ENCODE measurements at places on chromosomes 5 and 9. TPM values are rescaled to one million over a fixed set of nuclear protein-coding genes. Genes with fewer than 3 reads are reported as not detected.
A peak's percentile ranks its signal among the peaks of the same experiment; 100 is the strongest.

The PPP2CA gene
- total RNA-seq: 164 TPM

The RNF180 gene
- not detected for total RNA-seq

The UAP1L1 gene
- 27.9 TPM for total RNA-seq

The KLHL9 gene
- total RNA-seq: 13.7 TPM

The HTR1A gene
- not detected for total RNA-seq

The TAF11L10 gene
- total RNA-seq: not detected

DNA sequence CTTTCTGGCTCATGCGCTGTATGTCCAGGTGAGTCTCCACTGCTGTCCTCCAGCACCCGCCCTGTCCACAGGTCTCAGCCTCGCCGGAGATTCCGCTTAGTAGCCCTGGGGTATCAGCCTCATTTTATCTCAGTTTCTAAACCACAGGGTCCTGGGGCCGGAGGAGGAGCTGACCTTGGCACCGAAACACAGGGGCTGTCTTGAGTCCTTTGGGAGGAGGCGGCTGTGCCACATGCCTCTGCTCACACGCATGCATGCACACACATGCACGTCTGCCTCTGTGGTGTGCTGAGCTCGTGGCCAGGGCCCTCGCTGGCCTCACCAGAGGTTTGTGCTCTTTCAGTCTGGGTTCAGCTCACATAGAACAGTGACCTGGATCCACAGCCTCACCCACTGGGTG is 23.3 kb downstream of the TRIP13 start:
- H3K4me3 ChIP-seq: no peak overlapping the region
- no peak overlapping the region for H3K27ac ChIP-seq
- peaks cover 36% of the 10 kb centered on the region for H3K36me3 ChIP-seq
- no peak for ATAC-seq
- no peaks in the 10 kb centered on the region for H3K27me3 ChIP-seq
- peaks cover 13% of the 10 kb centered on the region for H3K4me1 ChIP-seq

DNA sequence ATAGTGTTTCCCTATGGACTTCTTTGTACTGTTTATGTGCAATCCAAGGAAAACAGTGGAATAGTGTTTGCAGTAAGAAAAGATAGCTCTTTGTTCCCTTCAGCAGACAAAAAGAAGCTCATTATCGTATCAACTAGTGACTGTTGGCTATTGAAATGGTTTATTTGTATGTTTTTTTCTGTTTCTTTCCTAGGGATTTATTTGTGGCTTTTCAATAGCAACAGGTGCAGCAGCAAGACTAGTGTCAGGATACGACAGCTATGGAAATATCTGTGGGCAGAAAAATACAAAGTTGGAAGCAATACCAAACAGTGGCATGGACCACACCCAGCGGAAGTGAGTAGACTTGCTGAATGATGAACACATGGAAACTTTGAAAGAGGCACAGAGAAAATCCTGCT is 65.1 kb downstream of the SLC44A1 start:
- no peak for ATAC-seq
- H3K27me3 ChIP-seq: no peaks in the 10 kb centered on the region
- no peak overlapping the region for H3K4me3 ChIP-seq
- H3K36me3 ChIP-seq: peaks cover 6% of the 10 kb centered on the region
- no peaks in the 10 kb centered on the region for H3K4me1 ChIP-seq

DNA sequence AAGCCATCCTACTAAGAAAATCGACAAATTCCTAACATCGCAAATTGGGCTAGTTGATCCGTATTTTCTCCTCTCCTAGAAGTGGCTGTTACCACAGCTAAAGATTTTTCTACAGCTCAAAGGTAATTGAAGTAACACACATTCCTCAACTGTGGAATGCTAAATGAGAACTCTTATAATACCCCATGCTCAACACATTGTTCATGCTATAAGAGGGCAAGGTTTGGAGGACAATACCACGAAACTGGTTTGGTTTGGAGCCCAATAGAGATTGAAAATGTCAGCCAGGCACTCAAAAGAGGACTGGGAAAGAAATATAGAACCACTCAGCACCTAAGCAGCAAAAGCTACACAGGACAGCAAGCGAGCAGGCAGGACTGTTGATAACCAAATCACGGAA is 10.1 kb downstream of the TXN start:
- no peaks in the 10 kb centered on the region for H3K27me3 ChIP-seq
- no peak overlapping the region for H3K4me3 ChIP-seq
- ATAC-seq: no peak
- no peaks in the 10 kb centered on the region for H3K36me3 ChIP-seq
- H3K27ac ChIP-seq: no peak overlapping the region

- peaks cover 47% of the 10 kb centered on the region for H3K27me3 ChIP-seq
- ATAC-seq: peak; percentile 38
- peak within 1 kb of the TSS; percentile 56 for H3K4me3 ChIP-seq
These were observed at the start of gene IGFBPL1 for GRCh38 chr9:38423973-38424843. IGFBPL1 (minus strand) TSS chr9:38424454; CDS start chr9:38424424, 30 bp downstream.

- no peak overlapping the region for H3K4me3 ChIP-seq
- peak; percentile 31 for ATAC-seq
- H3K27ac ChIP-seq: no peak overlapping the region
- H3K27me3 ChIP-seq: no peaks in the 10 kb centered on the region
- H3K36me3 ChIP-seq: no peaks in the 10 kb centered on the region
These were observed 274.4 kb downstream of the MAN2A1 start for GRCh38 chr5:109964136-109964535.

DNA sequence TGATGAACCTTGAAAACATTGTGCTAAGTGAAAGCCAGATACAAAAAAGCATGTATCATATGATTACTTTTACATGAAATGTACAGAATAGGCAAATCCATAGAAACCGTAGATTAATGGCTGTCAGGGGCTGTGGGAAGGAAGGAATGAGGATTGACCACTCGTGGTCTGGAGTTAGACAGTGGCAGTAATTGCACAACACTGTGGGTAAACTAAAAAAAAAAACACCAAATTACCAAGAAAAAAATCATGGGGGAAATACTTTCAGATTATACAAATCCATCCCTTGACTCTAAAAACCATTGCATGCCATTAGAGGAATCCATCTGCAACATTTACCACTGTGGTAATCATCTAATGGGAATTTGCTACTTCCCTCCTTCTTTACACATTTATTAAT is 140.0 kb downstream of the SIL1 start:
- no peak overlapping the region for H3K4me3 ChIP-seq
- no peak for ATAC-seq
- H3K36me3 ChIP-seq: no peaks in the 10 kb centered on the region
- H3K27me3 ChIP-seq: no peaks in the 10 kb centered on the region

DNA sequence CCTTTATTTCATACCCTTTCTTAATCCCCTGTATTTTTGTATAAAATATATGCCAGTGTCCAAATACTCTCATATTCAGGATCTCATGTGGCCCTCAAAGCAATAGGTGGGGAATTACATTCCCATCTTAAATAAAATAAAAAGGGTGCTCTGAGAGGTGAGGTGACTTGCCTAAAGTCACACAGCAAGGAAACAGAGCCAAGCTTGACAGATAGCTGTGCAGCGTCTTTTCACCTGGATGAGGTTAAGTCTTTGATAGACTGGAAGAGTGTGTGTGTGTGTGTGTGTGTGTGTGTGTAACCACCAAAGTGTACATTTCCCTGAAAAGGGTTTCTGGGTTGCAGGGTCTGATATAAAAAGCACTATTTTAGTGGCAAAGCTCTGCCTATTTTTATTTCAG is 12.4 kb downstream of the MSX2 start:
- H3K27me3 ChIP-seq: peaks cover 55% of the 10 kb centered on the region
- no peak overlapping the region for H3K4me3 ChIP-seq
- no peak overlapping the region for H3K27ac ChIP-seq
- ATAC-seq: no peak

DNA sequence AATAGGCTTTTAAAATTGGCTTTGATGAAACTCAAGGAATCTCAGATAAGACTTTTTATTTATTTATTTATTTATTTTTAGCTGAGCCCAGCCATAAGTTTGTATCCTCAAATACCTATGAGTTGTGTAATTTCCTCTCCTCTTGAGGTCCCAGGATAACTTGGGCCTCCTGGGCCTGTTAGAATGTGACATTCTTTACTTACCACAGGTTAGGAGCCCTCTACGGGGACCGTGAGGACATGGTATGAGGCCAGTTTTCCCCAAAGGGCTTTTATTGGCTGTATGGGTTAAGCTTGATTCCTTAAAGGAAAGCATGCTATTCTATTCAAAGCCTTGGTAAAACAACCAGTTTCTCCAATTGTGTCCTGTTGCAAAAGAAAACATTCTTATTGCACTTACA is 16.9 kb downstream of the SHISAL2B start:
- no peak for ATAC-seq
- H3K36me3 ChIP-seq: no peaks in the 10 kb centered on the region

- H3K27me3 ChIP-seq: no peaks in the 10 kb centered on the region
- H3K4me3 ChIP-seq: no peak overlapping the region
- no peak overlapping the region for H3K27ac ChIP-seq
- ATAC-seq: no peak
These were observed 209.3 kb downstream of the DEPDC1B start for GRCh38 chr5:60490597-60491166.

GRCh38 chr5:78594610-78595457 is 53.7 kb downstream of the LHFPL2 start:
- H3K4me3 ChIP-seq: no peak overlapping the region
- no peak overlapping the region for H3K27ac ChIP-seq

- no peaks in the 10 kb centered on the region for H3K36me3 ChIP-seq
- H3K4me1 ChIP-seq: no peaks in the 10 kb centered on the region
- H3K27ac ChIP-seq: no peak overlapping the region
These were observed 55.8 kb upstream of the PTCH1 start for GRCh38 chr9:95572381-95573151.

- no peaks in the 10 kb centered on the region for H3K36me3 ChIP-seq
- peaks cover 9% of the 10 kb centered on the region for H3K27me3 ChIP-seq
- H3K27ac ChIP-seq: no peak overlapping the region
- H3K4me3 ChIP-seq: no peak overlapping the region
These were observed 134.1 kb downstream of the PAPPA start for GRCh38 chr9:116287721-116288120.

GRCh38 chr5:178403351-178403750 is 170.7 kb upstream of the PHYKPL start:
- ATAC-seq: no peak
- no peaks in the 10 kb centered on the region for H3K4me1 ChIP-seq
- no peak overlapping the region for H3K27ac ChIP-seq
- H3K4me3 ChIP-seq: no peak overlapping the region
- H3K27me3 ChIP-seq: peaks cover 27% of the 10 kb centered on the region

- peak overlapping the region; percentile 44 for H3K27ac ChIP-seq
- no peak overlapping the region for H3K4me3 ChIP-seq
- ATAC-seq: no peak
- peaks cover 5% of the 10 kb centered on the region for H3K4me1 ChIP-seq
These were observed 8.0 kb downstream of the SIL1 start for GRCh38 chr5:139190125-139190524.

GRCh38 chr9:87891754-87892153 is 9.1 kb downstream of the SPATA31E1 start:
- peaks cover 4% of the 10 kb centered on the region for H3K27me3 ChIP-seq
- H3K4me3 ChIP-seq: no peak overlapping the region
- no peak for ATAC-seq
- H3K36me3 ChIP-seq: no peaks in the 10 kb centered on the region

DNA sequence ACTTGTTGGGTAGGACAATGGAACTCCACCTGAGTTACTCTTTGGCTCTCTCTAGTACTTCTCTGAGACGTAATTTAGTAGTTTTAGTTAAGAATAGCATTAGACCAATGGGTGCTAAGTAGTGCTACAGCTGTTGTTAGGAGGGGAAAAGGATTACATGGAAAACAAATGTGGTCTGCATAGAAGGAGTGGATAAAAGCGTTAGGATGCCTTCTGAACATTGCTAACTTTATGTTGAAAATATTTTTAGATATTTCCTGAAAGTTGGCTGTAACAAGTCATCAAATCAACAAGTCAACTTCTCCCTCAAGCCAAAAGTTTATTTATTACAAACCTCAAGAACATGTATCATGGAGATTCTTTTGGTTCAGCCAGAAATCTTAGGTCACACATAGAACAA is 409.5 kb upstream of the MEF2C start:
- no peak overlapping the region for H3K27ac ChIP-seq
- H3K36me3 ChIP-seq: no peaks in the 10 kb centered on the region
- H3K27me3 ChIP-seq: no peaks in the 10 kb centered on the region
- no peak overlapping the region for H3K4me3 ChIP-seq

GRCh38 chr5:140628711-140629110 is 4.3 kb downstream of the CD14 start:
- no peak for ATAC-seq
- H3K36me3 ChIP-seq: no peaks in the 10 kb centered on the region
- H3K4me3 ChIP-seq: no peak overlapping the region
- H3K27me3 ChIP-seq: no peaks in the 10 kb centered on the region
- H3K27ac ChIP-seq: no peak overlapping the region

DNA sequence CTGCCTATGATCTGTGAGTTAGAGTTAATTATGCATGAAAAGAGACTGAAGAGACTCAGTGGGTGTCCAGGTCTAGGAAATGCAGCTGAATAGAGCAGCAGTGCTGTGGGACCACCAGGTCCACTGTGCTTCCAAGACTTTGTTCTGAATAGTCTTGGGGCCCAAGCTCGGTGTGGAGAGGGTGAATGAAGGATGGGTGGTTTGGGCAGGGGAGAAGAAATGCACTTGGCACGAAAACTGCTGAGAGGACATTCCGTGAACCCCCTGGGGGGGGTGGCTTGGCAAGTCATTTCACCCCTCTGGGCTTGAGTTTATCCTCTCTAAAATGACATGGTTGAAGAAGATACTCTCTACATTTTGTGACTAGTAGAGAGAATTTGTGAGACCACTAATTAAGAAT is 36.0 kb upstream of the GOLPH3 start:
- no peak for ATAC-seq
- peak overlapping the region; percentile 75 for H3K4me3 ChIP-seq
- no peaks in the 10 kb centered on the region for H3K36me3 ChIP-seq
- H3K27ac ChIP-seq: peak overlapping the region; percentile 95
- peaks cover 16% of the 10 kb centered on the region for H3K4me1 ChIP-seq
- H3K27me3 ChIP-seq: no peaks in the 10 kb centered on the region

DNA sequence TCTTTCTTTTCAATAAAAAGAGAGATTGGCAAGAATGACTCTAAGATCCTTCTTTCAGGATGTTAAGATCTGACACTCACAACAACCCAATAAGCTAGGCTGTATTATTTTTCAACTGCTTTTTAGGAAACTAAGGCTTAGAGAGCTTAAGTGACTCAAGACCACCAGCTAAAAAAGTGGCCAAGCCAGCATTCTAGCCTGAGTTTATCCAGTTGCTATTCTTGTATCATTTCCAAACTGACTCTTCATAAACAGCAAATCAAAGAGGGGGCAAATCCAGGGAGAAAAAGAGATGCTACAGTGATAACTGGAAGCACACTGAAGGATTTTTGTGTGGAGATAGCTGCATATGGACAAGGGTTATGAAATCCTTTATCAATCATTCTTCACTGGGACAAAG is 47.1 kb downstream of the TMEM252 start:
- H3K27me3 ChIP-seq: peaks cover 18% of the 10 kb centered on the region
- no peak overlapping the region for H3K27ac ChIP-seq
- H3K4me1 ChIP-seq: no peaks in the 10 kb centered on the region
